ENCODE measurements at places on chromosomes 5 and 9.

DNA sequence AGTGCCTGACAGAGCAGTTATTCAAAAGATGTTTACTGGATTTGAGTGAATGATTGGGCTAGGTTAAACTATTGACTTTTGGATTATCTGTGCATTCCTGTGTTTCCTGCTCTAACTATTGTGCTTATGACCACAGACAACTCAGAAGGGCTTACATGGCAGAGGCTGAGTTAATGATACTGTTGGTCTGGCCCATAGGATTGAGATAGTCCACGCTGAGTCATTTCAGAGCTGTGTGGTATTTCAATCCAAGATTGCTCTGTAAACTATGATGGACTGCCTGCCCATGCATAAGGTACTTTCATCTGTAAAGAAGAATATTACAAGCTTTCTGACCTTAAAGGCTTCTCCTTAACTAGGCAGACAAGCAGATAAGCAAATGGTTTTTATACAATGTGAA, 49.1 kb upstream of the SLIT3 start:
- no peak for DNase-seq

- DNase-seq: no peak
Observed at GRCh38 chr5:8843771-8844170, 702.1 kb downstream of the SEMA5A start.

- DNase-seq: no peak
Observed at GRCh38 chr5:166031926-166032325, 2259.5 kb upstream of the WWC1 start.

DNA sequence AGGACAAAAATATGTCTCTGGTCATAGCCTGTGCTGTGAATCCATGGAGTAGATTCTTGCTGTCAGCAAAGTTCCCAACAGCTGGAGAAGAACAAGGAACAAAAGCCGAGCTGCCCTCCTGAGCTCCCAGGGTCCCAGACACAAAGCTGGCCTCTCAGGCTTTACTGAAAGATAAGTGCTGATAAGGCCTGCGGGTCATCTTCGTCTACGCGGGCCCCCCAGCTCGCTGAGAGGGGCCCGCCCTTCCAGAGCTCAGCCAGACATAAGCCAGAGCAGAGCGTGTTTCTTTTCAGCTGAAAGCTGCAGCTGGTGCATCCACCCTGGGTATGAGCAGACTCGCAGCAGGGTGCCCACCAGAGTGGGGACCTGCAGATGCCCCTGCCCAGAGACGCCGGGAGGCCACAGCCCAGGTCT, 84.7 kb downstream of the HSD17B3 start:
- no peak for DNase-seq

GRCh38 chr5:116572350-116573278, 2.0 kb downstream of the SEMA6A start:
- DNase-seq: no peak

DNA sequence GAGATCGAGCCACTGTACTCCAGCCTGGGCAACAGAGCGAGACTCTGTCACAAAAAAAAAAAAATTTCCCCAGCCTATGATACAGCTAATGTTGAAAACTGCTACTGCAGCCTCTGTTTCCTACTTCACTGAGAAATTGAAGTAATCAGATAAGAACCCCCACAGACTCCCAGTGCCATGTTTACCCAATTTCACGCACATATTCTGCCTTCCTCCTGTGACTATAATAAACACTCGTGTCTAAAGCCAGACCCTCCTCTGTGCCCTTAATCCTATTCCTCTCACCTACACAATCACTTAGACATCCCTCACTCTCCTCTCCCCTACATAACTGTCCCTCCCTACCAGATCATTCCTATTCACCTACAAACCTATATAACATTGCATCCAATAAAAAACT, 6.4 kb downstream of the ARAP3 start:
- DNase-seq: no peak

Measured in iPS DF 6.9 (cell line).